ENCODE measurements at places on chromosomes 6 and 20.

DNA sequence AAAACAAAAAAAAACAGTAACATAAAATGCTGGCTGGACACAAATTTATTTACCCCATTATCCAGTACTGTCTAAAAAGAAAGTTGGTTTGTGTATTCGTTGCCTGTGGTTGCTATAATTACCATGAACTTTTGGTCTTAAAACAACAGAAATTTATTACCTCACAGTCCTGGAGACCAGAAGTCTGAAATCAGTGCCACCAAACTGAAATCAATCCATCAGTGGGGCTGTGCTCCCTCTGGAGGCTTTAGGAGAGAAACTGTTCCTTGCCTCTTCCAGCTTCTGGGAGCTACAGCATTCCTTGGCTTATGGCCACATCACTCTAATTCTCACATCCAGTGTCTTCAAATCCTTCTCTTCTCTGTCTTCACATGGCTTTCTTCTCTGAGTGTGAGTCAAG, 79.4 kb downstream of the SNX5 start:
- peaks cover 12% of the 10 kb centered on the region for H3K4me1 ChIP-seq
- no peak for DNase-seq
- no peak overlapping the region for H3K4me3 ChIP-seq
- H3K27me3 ChIP-seq: peaks cover 4% of the 10 kb centered on the region

GRCh38 chr6:52417675-52418111, 2.4 kb upstream of the EFHC1 start:
- H3K27me3 ChIP-seq: peaks cover 2% of the 10 kb centered on the region
- no peak for DNase-seq
- no peak overlapping the region for H3K4me3 ChIP-seq
- H3K36me3 ChIP-seq: no peaks in the 10 kb centered on the region
- no peak overlapping the region for H3K27ac ChIP-seq
- peaks cover 9% of the 10 kb centered on the region for H3K4me1 ChIP-seq

DNA sequence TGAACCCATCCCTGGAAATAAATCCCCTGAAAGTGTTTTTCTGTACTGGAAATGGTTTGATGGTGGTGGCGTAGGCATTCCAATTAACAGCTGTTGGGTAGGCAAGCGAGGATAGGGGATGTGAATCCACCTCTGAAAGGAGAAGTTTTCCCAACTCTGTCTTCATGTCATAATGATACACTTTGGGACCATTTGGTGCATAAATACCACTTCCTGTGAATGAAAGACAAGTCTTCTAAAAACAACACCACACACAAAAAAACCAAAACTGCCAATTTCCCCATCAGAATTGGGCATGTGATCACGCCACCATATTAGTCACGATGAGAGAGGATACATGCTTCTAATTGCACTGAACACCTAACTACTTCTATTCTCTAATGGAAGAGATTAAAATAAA, 6.4 kb downstream of the VNN2 start:
- no peak overlapping the region for H3K4me3 ChIP-seq
- DNase-seq: no peak
- no peak overlapping the region for H3K27ac ChIP-seq
- H3K36me3 ChIP-seq: no peaks in the 10 kb centered on the region
- peaks cover 2% of the 10 kb centered on the region for H3K27me3 ChIP-seq
- H3K4me1 ChIP-seq: no peaks in the 10 kb centered on the region

DNA sequence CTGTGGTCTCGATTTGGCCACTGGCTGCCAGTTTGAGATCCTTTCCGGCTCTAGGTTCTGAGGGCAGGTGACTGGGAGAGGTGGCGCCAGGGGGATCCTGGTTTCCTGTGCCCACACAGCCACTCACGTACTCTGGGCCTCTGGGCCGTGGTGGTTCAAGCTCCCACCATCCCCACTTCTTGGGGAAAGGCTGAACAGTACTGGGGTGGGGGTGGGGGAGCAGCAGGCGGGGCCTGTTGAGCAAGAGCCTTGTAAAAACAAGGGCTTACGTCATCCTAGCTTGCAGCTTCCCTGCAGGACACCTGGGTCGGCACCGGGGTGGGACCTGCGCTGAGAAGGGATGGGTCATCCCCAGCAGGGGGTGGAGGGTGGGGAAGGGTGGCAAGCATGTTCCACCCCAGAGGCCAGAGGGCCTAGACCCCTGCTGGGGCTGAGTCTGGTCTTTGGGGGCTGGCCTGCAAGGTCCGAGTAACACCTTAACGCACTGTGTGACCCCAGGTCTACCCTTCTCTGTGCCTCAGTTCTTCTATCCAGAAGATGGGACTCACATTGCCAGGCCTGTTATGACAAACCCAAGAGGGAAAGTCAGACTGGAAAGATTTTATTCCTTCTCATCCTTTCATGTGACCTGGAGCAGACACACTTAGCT, 3.1 kb upstream of the CEBPB start:
- no peak overlapping the region for H3K27ac ChIP-seq
- no peak for DNase-seq
- H3K4me1 ChIP-seq: peaks cover 4% of the 10 kb centered on the region
- peaks cover 4% of the 10 kb centered on the region for H3K27me3 ChIP-seq

- H3K27ac ChIP-seq: no peak overlapping the region
- peaks cover 20% of the 10 kb centered on the region for H3K27me3 ChIP-seq
These were observed 140 bp downstream of the ADA start for GRCh38 chr20:44651434-44651683.

GRCh38 chr20:14344746-14345145, 7.3 kb upstream of the FLRT3 start:
- H3K4me1 ChIP-seq: peaks cover 8% of the 10 kb centered on the region
- H3K36me3 ChIP-seq: no peaks in the 10 kb centered on the region
- no peaks in the 10 kb centered on the region for H3K27me3 ChIP-seq
- no peak overlapping the region for H3K27ac ChIP-seq

DNA sequence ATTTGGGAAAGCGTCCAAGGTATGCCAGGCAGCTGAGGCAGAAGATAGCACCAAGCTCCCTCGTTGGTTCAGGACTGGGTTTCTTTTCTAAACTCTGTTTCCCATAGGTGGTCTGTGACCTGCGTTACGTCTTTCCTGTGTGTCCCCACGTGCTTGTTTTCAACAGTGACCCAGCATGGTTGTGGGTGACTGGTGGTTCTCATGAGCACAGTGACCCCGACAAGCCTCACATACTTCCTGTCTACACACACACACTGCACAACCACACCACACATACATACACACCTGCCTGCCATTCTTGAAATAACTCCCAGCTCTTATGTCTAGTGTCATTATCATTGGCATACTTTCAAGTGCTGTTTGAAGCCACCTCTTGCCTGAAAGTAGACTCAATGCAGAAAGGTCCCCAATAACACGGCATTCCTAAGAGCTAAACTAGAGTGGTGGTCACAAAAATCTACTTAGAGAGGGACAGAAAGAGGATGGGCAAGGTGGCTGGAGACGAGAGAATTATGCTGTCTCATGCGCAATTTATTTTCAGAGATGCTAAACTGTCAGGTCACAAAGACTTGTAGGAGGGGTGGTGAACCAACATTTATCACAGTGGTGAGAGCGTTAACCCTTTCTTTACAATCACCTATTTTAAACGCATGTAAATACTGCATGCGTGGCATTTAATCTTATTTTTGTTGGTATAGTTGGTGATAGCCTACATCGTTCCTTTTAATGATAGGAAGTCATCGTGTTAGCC, 66.7 kb downstream of the GCNT2 start:
- no peaks in the 10 kb centered on the region for H3K27me3 ChIP-seq
- peaks cover 29% of the 10 kb centered on the region for H3K4me1 ChIP-seq
- no peaks in the 10 kb centered on the region for H3K36me3 ChIP-seq
- no peak overlapping the region for H3K27ac ChIP-seq
- no peak overlapping the region for H3K4me3 ChIP-seq

DNA sequence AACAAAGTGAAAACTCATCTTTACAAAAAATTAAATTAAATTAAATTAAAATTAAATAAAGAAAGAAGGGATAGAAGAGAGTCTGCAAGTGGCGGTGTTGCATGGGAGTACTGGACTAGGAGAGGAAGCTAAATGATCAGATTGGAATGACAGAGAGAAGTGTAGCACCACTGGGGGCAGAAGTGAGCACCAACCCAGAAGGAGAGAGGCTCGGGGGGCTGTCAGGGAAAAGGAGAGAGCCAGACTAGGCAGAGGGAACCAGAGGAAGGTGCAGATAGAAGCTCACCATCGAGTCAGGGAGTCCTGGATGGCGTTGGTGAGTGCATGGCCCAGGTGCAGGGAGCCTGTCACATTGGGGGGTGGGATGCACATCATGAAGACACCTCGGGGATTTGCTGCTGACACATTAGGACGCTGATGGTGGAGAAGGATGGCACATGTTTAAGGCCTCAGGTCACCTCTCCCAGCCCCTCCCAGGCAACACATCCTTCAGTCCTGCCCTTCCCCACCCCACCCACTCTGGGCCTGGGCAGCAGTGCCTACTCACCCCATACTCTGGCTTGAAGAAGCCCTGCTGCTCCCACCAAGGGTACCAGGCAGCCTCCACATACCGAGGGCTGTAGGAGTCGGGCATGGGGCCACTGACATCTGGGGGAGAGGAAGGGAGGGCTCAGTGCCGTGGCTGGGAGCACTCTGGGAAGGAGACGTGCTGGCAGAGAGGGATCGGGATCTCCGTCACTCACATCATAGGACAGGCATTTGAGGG, 4.0 kb downstream of the VARS1 start:
- peak; percentile 82 for DNase-seq
- peaks cover 4% of the 10 kb centered on the region for H3K36me3 ChIP-seq
- H3K27ac ChIP-seq: peak overlapping the region; percentile 73
- peak overlapping the region; percentile 80 for H3K4me3 ChIP-seq

GRCh38 chr6:158780246-158780884, 38.8 kb downstream of the EZR start:
- H3K27ac ChIP-seq: peak overlapping the region; percentile 68
- no peak for DNase-seq
- H3K4me1 ChIP-seq: peaks cover 20% of the 10 kb centered on the region
- H3K27me3 ChIP-seq: peaks cover 11% of the 10 kb centered on the region

- H3K4me1 ChIP-seq: no peaks in the 10 kb centered on the region
- DNase-seq: no peak
- no peak overlapping the region for H3K27ac ChIP-seq
- H3K36me3 ChIP-seq: no peaks in the 10 kb centered on the region
These were observed 12.2 kb downstream of the ESF1 start for GRCh38 chr20:13772529-13772928.

- DNase-seq: no peak
- peaks cover 28% of the 10 kb centered on the region for H3K4me1 ChIP-seq
- no peak overlapping the region for H3K4me3 ChIP-seq
- no peaks in the 10 kb centered on the region for H3K36me3 ChIP-seq
These were observed 29.1 kb downstream of the MRAP2 start for GRCh38 chr6:84062519-84063154.

DNA sequence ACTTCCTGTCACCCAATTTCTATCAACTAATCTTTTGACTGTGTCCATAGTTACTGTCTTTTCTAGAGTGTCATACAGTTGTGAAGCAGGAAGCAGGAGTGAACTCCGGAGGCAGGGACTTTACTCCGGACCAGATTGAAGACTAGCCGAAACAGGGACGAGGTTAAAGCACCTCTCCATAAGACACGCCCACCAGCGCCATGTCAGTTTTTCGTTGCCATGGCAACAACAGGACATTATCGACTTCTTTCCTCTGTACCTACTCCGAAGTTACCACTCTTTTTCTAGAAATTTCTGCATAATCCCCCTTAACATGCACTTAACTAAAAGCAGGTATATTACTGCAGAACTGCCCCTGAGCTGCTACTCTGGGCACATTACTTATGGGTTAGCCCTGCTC, 25.2 kb downstream of the TRIM38 start:
- H3K4me1 ChIP-seq: no peaks in the 10 kb centered on the region
- no peak for DNase-seq
- H3K27ac ChIP-seq: no peak overlapping the region

- no peaks in the 10 kb centered on the region for H3K36me3 ChIP-seq
- no peak overlapping the region for H3K4me3 ChIP-seq
- peaks cover 2% of the 10 kb centered on the region for H3K27me3 ChIP-seq
- H3K27ac ChIP-seq: no peak overlapping the region
These were observed 12.8 kb upstream of the HELZ2 start for GRCh38 chr20:63586797-63587196.

GRCh38 chr6:150692604-150693003, 92.9 kb downstream of the PLEKHG1 start:
- no peaks in the 10 kb centered on the region for H3K36me3 ChIP-seq
- no peak for DNase-seq
- H3K4me1 ChIP-seq: peaks cover 3% of the 10 kb centered on the region
- H3K27me3 ChIP-seq: no peaks in the 10 kb centered on the region
- H3K4me3 ChIP-seq: no peak overlapping the region
- no peak overlapping the region for H3K27ac ChIP-seq

GRCh38 chr6:4986999-4987398, 16.8 kb downstream of the RPP40 start:
- no peak overlapping the region for H3K4me3 ChIP-seq
- peaks cover 4% of the 10 kb centered on the region for H3K27me3 ChIP-seq

DNA sequence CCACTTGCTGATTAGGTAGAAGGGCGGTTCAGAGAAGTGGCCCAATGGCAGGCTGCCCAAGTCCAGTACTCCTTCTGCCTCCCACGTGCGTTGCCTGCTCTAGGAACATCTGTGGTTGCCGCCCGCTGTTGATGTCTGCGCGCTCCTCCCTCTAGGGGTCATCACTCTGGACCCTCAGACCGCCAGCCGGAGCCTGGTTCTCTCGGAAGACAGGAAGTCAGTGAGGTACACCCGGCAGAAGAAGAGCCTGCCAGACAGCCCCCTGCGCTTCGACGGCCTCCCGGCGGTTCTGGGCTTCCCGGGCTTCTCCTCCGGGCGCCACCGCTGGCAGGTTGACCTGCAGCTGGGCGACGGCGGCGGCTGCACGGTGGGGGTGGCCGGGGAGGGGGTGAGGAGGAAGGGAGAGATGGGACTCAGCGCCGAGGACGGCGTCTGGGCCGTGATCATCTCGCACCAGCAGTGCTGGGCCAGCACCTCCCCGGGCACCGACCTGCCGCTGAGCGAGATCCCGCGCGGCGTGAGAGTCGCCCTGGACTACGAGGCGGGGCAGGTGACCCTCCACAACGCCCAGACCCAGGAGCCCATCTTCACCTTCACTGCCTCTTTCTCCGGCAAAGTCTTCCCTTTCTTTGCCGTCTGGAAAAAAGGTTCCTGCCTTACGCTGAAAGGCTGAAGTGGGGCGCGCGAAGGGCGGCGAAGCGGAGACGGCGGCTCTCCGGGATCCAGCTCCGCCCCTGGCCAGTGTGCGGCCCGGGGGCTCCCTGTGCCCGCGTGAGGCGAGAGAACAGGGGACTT, 8.5 kb downstream of the TRIM15 start:
- peaks cover 7% of the 10 kb centered on the region for H3K4me1 ChIP-seq
- H3K36me3 ChIP-seq: no peaks in the 10 kb centered on the region
- H3K27ac ChIP-seq: peak overlapping the region; percentile 73

DNA sequence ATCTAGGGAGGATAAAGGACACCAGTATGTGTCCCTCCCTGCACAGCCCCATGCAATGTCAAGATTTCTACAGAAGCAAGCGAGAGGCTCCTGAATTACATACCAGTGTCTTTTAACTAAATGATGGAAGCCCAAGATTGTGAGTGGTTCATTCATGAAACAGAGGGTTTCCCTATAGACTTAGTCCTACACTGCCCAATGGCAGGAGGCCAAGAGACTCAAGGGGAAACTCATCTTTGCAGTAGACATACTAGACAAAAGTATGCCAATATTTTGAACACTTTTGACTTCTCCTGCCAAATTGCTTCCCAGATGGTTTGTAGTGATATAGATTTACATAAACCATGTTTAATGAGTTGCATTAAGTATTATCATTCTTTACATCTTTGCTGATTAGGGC, 557.2 kb upstream of the JAG1 start:
- no peak for DNase-seq
- no peak overlapping the region for H3K4me3 ChIP-seq
- no peaks in the 10 kb centered on the region for H3K4me1 ChIP-seq
- H3K27ac ChIP-seq: no peak overlapping the region
- no peaks in the 10 kb centered on the region for H3K27me3 ChIP-seq

Data from glutamatergic neuron (in vitro differentiated cells).